HCT116 (cell line): ENCODE measurements at places on chromosomes 7 and 10.

DNA sequence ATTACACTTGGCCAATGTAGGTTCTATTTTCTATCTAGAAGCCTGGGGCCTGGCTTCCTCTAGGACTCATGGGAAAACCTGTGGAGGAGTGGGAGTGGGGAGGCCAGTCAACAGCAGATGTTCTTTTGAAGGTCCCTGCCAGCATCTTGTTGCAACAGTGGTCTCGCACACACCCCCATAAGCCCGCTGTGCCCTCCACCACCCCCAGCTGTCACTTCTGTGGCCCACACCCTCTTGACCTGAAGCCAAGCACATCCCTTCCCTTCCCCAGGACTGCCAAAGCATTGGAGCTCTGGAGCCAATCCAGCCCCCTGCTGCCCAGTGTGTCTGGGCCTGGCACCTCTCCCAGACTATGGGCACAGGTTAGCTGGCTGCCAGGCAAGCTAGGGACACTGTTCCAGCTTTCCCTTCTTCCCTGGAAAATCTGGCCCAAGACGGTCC, 1.9 kb upstream of the STX1A start:
- DNase-seq: no peak

GRCh38 chr7:130114374-130114773, 44.0 kb downstream of the KLHDC10 start:
- no peak for DNase-seq

DNA sequence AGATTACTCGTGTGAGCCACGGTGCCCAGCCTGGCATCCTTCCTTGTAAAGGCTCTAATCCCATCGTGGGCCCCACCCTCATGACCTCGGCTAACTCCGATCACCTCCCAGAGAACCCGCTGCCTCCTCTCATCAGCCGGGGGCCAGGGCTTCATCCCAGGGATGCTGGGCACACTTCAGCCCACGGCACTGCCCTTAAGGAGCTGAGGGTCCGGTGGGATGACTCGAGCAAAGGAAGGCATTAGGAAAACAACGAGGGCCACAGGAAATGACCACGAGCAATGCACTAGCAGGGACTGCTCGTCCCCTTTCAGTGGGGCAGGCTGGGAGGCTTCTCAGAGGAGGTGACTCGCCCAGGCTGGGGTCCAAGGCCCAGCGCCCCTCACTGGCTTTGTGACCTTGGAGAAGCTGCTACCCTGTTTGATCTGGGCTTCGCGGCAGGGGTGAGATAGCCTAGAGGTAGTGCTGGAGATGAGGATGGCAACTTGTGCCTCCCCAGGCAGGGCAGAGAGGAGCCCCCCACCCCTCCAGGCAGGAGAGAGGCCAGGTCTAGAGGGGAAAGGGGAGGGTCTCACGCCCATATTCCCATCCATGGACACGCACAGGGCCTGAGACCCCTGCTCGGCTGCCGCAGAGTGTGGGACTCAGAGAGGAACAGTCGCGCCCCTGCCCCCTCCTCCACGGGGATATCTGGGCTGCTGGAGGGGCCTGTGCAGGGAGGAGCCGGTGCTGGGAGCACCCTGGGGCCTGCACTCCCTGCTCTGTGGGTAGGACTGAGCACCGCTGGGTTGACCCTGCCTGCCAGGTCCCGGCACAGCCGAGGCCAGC, 26.8 kb downstream of the ELFN1 start:
- no peak for DNase-seq

DNA sequence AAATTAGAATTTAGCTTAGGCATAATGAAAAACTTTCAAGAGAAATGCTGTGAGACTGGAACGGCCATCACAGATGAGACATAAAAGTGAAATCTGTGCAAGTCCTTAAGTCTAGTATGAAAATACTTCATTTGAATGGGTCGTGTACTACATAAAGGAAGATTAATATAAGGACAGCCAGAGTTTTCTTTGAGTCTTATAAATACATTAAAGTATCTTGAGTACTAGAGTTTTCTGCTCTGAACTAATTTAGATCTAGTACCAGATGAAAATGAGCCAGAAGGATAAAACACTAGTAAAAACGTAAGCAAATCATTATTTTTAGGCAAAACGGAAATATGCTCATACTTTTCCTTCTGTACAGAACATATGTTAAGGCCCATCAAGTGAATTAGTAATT, 93.1 kb downstream of the ATE1 start:
- no peak for DNase-seq

- DNase-seq: no peak
Observed at GRCh38 chr7:138665249-138665648, 35.9 kb downstream of the SVOPL start.

- no peak for DNase-seq
Observed at GRCh38 chr10:87976101-87976743, 112.8 kb downstream of the PTEN start.

DNA sequence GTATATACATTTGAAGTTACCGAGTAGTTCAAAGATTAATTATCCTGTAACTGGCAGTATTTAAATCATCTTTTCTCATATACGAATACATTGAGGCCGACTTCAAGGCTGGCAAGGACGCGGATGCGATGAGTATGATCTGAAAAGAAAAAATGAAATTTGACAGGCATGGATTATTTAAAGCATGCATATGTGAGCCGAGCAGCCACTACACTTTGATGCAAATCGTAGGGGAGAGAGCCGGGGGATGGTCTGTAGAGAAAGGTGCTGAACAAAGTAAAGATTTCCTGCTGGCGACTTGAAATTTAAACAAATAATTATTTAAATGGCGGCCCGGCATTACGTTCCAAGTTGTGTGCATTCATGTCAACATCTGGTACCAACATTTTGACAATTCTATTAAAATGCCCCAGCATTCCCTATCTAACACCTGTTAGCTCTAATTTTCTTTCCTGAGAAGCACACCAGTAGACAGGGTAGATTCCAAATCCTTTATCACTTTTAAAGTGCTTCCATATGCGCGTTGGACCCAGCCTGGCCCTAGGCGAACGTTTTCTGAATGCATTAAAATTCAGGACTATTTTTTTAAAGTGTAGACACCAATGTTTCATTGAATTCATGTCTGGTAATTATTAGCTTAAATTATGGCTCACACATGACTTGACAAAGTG, 188.7 kb downstream of the EMX2 start:
- no peak for DNase-seq

DNA sequence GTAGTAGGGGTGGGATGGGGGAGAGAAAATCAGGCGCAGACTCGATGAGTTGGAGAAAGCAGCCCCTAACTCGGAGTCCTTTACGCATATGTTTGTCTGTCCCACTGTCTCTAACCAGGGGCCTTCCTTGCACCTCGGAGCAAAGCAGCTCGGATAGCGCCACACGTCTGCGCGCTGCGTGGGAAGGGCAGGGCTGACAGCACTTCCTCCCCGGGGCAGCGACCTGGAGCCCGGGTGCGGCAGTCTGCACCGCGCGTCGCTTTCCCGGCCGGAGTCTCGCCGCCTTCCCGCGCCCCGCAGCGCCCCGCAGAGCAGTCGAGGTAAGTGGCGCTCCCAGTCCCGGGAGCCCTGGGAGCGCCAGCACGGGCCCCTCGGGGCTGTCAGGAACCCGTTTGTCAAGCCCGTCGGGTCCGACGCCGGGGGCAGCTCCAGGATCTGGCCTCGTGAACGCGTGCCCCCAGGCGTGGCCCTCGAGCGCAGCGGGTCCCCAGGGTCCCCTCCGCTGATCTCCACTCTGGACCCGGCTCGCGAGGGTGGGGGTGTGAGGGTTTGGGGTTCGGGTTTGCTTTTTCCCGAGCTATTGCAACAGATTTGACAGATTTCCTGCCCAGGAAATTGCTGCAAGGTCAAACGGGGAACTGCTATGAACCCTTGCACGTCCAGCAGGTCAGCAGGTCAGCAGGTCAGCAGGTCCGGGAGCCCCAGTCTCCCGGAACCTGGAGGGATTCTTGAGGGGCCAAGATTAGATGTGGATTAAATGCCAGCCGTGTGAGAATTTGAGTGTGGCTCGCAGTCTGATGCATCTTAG, 597 bp downstream of the APBB1IP start:
- DNase-seq: no peak

- DNase-seq: no peak
Observed at GRCh38 chr10:31604646-31605170, 285.7 kb downstream of the ZEB1 start.

DNA sequence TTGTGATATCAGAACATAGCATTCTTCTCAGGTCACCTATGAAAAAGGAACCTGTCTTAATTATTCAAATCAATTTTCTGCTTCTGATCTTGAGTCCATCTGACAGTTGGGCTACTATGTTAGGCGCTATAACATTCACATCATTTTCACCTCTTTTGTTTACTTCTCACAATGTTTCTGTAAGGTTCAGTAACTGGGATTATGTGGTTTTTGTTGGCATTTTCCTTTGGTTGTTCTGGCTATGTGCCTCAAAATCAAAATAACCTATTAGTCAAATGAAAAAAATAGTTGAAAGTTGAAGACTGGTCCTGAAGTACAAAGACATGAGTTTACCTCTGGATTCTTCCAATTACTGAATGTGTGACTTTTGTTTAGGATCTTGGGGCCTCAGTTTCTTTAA, 221.3 kb upstream of the SMIM30 start:
- no peak for DNase-seq

GRCh38 chr7:87474533-87475358, 734 bp downstream of the ABCB4 start:
- DNase-seq: no peak

- peak; percentile 54 for DNase-seq
Observed at GRCh38 chr10:120221873-120222485, 235.0 kb upstream of the PLPP4 start.

DNA sequence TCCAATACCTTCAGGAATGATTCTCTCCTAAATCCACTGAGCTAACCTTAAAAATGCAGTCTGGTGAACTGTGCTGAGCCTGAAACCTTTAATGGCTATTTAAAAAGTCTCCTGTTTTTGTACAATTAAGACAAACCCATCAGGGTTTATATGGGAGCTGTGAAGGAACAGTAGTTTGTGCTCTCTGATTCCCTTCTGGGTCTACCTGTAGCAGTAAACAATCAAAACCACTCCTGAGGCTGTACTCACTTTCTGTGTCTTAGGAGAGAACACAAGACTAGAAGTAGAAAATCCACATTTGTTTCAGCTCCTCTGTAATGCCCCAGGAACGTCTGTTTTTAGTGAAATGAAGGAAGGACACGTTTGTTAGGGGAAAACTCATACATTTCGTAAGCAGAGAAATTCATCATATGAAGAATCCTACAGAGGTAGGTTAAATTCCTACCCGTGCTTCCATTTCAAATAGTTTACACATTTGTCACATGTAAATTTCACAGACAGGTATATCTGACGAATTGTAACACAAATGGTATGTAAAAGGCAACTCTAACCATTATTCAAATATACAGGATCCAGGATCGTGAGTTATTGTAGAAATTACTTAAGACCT, 2.6 kb downstream of the CUX1 start:
- DNase-seq: no peak

- DNase-seq: no peak
Observed at GRCh38 chr10:45224219-45224841, 91.1 kb downstream of the OR13A1 start.

- no peak for DNase-seq
Observed at GRCh38 chr7:137820677-137821420, 25.9 kb downstream of the DGKI start.

GRCh38 chr10:33732161-33732680, 397.8 kb upstream of the NRP1 start:
- no peak for DNase-seq

GRCh38 chr10:68955355-68955831, 577 bp upstream of the DDX21 start:
- no peak for DNase-seq

DNA sequence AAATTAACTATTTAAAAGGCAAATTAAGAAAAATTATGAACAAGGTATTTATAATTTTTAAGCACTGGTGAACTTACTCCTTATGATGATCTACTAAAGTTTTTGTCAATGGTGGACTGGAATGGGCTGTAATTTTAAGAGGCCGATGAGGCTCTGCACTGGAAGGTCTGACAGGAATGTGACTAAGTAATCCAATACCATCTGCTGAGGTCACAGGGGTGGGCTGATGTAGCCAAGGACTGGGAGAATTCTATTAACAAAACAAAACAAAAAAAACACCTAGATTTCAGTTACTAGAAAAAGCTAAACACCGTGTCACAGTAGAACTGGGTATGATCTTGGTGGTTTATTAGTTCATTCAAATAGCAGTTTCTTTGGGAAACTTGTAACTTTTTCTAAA, 75.9 kb downstream of the NRBF2 start:
- no peak for DNase-seq

DNA sequence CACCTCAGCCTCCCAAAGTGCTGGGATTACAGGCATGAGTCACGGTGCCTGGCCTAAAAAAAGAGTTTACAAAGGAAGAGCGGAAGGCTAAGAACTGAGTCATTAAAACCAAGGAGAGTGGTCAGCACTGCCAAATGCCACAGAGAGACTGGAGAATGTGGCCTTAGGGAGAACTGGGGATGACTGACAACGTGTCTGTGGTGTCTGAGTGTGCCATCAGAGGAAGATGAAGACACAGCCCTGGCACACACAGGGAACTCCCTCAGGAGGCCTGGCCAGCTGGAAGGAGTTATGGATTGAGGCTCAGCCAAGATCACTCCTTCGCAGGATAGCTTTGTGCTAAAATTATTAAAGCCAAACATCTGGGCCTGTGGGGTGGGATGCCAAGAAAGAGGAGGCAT, 3.9 kb upstream of the INA start:
- peak; percentile 95 for DNase-seq

DNA sequence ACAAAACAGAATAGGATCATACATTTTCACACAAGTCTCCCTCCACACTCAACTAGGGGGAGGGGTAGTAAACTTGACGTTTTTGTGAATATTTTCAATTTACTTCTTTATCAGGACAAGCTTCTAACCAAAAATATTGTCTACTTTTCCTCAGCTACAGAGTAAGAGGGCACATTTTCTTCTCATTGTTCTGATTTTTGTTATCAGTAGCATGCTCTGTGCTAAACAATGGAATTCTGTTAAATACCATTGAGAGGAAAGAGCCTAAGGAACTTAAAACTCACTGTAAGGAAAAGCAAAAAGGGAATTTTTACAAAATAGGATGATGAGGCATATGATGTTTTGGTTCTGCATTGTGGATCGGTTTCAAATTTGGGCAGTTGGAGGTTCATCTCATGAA, 41.2 kb downstream of the ANLN start:
- no peak for DNase-seq

GRCh38 chr10:78309536-78310237, 276.0 kb downstream of the RPS24 start:
- DNase-seq: no peak

GRCh38 chr7:4175346-4175973, 506.6 kb upstream of the FOXK1 start:
- no peak for DNase-seq

- DNase-seq: peak; percentile 73
Observed at GRCh38 chr7:94823947-94824346, 83.4 kb upstream of the PPP1R9A start.

DNA sequence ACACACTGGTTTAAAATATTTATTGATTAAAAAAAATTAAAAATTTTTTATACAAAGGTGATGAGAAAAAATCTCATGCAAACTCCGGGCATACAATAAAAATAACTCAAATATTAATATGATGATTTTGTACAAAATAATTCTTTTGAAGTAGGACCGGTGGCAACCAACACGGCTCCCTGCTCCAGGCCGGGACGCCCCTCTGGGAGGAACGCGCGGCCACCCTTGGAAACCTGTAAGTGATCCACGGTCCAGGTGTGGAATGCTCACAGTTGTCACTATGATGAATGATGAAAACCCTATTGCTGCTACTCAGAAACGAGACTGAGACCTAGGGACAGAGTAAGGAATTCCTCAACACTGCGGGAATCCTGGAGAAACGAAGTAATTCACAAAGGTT, 219.1 kb downstream of the TCERG1L start:
- no peak for DNase-seq
